Muscle of back (tissue), 13 donors: ENCODE measurements at places on chromosomes 3 and 15. TPM values are rescaled to one million over a fixed set of nuclear protein-coding genes. Genes with fewer than 3 reads are reported as not detected.

GRCh38 chr3:183264268-183264667 lies 11.2 kb downstream of the B3GNT5 start:
- no peak for DNase-seq

DNA sequence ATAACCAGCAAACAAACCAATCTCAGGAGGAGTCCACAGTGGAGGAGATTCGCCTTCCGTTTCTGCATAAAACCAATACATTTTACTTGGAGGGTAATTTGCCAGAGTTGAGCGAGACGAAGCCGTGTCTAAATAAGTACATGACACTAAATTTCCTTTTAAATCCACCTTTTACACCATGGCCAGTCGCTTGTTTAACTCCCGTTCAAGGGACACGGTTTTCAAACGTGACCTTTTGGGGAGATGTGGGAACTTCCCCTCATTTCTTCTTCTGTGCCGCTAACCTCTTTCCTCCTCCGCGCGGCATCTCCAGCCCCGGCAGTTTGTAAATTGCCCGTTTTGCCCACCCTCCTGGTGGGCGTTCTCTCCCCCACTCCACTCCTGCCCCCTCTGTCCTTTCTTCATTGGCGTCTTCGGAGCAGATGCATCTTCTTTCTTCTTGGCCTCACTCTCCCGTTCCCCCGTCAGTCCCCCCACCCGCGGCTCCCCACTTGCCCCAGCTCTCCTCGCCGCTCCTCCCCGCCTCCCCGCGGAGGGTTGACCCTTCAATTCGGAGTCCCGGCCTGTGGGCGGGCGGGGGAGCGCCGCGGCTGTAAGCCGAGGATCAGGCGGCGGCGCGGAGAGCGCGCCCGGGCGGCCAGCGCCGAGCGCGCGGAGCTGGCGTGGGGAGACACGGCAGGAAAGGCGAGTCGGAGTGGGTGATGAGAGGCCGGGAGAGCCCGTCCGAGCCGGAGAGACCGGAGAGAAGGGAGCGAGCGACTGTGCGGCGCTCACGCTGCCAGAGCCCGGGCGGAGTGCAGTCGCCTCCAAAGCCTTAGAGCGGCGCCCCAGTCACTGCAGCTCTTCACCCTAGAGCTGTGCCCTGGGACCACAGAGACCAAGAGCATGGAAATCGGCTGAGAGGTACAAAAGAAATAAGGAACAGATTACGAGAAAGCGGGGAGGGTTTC lies at the start of gene NLGN1:
Gene NLGN1 (plus strand): TSS at position 584 of the 950 bp plus-strand sequence.
- peak; percentile 93 for DNase-seq

GRCh38 chr15:90959894-90960293 lies 5.2 kb downstream of the RCCD1 start:
- DNase-seq: peak; percentile 51

DNA sequence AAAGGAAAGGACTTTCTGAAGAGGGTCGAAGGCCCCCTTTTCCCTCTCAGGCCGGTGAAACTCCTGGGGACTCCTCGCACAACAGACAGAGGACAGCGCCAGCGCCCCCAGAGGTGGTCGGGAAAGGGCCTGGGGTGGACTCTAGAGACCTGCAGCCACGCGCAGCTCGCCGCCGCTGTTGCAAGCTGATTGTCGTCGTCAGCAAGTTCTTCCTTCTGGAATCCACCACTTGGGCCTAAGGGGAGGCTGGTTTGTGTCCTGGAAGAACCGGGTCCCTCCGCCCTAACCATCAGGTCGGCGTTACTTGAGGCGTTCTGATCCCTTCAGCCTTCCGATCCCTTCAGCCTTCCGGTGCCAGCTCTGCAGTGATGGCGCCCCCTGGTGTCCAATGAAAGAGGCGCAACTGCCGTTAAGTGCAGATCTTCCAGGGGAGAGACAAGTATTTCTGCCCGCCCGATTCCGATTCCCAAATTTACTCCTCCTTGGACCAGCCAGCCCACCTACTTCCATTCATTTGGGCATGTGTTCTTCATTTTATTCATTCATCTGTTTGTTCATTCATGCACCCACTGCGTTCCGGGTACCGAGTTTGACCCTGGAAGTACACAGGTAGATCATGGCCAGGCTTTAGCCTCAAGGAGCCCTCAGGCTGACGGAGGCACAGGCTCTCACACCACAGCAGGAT lies 77.2 kb upstream of the SLC6A11 start:
- DNase-seq: peak; percentile 73

DNA sequence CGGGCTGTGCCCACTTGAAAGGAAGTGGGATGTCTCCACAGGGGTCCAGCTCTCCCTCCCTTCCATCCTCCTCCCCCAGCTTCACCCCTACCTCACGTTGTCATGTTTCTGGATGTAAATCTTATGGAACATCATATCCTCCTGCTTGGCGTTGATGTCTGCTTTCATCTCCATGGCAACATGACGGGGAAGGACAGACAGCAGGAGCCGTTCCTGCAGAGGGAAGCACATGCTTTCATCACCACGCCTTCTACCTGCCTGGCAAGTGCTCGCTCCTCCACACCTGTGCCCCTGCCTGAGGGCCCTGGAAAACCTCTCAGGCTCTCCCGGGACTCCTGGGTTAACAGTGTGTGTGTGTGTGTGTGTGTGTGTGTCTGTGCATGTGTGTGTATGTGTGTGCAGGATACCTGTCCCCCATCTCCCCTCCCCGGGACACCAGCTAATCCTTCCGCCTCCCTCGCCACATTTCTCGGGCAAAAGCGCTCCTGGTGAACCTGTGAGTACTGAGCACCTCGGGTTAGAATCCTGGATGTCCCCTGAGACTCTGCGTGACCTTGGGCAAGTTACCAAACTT lies 101.1 kb downstream of the ADCY5 start:
- no peak for DNase-seq

GRCh38 chr3:56849698-56850097 lies 47.9 kb upstream of the ARHGEF3 start:
- DNase-seq: no peak

- DNase-seq: no peak
These were observed 235.3 kb downstream of the CDIN1 start for GRCh38 chr15:36814708-36815107.

- no peak for DNase-seq
These were observed 30.1 kb upstream of the ATP8B4 start for GRCh38 chr15:50149090-50149489.

The CCDC80 gene
- polyA plus RNA-seq: 144 TPM

The CEP19 gene
- polyA plus RNA-seq: 1.9 TPM

The TRPM1 gene
- polyA plus RNA-seq: not detected

The MTFMT gene
- 11.6 TPM for polyA plus RNA-seq

The C3orf80 gene
- polyA plus RNA-seq: 0.40 TPM

The PEAK1 gene
- 37.8 TPM for polyA plus RNA-seq
